ENCODE measurements at places on chromosomes 11 and 22.
A peak's percentile ranks its signal among the peaks of the same experiment; 100 is the strongest.

DNA sequence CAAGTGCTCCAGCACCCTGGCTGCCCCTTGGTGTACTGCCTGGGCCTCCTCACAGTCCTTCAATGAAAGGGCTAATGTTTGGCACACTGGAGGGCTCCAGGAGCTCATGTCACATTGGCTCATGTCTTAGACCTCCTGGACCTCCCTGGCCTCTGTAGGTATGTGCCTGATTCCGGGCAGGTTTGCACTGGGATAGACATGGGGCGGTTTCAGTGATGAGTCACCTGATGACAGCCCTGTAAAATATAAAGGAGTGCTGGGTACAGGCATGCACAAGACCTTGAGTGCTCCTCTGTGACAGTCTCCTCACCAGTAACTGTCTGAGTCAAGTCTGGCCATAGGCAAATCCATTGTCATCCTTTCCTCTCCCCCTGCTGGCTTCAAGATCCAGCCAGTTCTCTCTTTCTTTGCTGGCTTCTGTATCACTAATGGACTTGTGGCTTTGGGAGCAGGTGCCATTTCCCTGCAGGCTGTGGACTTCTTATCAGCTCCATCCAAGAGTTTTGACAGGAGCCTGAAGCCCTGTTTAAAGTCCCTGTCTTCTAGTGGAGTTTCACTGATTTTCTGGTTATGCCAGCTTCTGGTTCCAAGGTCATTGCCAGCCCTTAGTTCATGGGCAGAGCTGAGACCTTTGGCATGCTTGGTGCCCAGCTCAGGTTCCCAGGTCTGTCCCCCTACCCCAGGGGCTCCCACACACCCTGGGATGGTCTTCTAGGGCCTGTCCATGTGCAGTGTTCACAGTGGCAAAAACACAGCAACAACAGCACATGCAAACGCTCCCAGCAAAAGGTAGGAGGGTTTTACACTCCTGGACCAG is 22.7 kb upstream of the P2RY2 start:
- no peak for DNase-seq

- DNase-seq: no peak
Observed at GRCh38 chr22:37617431-37617830, 8.8 kb downstream of the GGA1 start.

- DNase-seq: no peak
Observed at GRCh38 chr11:3220101-3220500, 1.5 kb upstream of the MRGPRG start.

GRCh38 chr22:42725606-42726355 is 5.1 kb upstream of the A4GALT start:
- DNase-seq: no peak

GRCh38 chr11:102420547-102420946 is 32.0 kb downstream of the TMEM123 start:
- DNase-seq: no peak

DNA sequence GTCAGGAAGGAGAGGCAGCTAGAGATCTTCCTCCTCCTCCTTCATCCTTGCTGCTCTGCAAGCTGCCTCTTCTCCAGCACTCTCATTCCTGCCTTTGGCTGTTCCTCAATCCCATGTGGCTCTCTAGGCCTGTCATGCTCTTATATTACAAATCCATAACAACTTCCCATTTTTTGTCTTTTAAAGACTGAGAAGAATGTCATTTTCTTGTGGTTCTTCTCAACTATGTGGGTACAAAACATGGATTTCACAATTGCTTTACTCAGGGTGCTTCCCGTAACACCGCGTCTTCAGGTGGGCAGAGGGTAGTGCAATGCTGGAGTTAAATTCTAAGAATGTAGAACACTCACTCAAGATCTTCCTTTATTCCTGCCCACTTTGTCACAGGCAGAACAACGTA is 6.8 kb upstream of the CAT start:
- no peak for DNase-seq

- DNase-seq: no peak
Observed at GRCh38 chr11:46808799-46809431, 37.2 kb downstream of the CKAP5 start.

GRCh38 chr11:8252946-8253345 is 10.7 kb downstream of the LMO1 start:
- no peak for DNase-seq

- no peak for DNase-seq
Observed at GRCh38 chr11:112753706-112754105, 207.5 kb upstream of the NCAM1 start.

GRCh38 chr22:50119768-50120251 is 30.0 kb downstream of the MOV10L1 start:
- DNase-seq: no peak

- no peak for DNase-seq
Observed at GRCh38 chr11:62842171-62842741, 2.9 kb upstream of the WDR74 start.

DNA sequence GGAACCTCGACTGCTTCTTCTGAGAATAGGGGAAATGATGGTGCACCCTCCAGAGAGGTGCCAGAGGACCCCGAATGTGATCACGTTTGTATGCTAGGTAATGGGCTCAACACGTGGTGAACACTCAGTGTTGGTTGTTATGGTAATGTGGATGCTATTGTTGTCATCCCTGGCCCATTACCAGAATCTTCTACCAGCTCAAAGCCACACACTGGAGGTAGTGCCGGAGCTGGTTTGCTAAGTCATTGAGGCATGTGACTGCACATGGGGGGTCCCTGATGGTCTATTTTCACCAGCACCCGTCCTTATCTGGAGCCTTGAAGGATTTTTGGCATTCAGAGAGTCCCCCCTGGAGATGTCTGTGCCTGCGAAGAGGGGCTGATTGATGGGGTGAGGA is 119.1 kb upstream of the CD82 start:
- no peak for DNase-seq

- DNase-seq: no peak
Observed at GRCh38 chr11:95456714-95457491, 225.9 kb upstream of the SESN3 start.

- DNase-seq: no peak
Observed at GRCh38 chr22:49756676-49757075, 71.0 kb downstream of the BRD1 start.

DNA sequence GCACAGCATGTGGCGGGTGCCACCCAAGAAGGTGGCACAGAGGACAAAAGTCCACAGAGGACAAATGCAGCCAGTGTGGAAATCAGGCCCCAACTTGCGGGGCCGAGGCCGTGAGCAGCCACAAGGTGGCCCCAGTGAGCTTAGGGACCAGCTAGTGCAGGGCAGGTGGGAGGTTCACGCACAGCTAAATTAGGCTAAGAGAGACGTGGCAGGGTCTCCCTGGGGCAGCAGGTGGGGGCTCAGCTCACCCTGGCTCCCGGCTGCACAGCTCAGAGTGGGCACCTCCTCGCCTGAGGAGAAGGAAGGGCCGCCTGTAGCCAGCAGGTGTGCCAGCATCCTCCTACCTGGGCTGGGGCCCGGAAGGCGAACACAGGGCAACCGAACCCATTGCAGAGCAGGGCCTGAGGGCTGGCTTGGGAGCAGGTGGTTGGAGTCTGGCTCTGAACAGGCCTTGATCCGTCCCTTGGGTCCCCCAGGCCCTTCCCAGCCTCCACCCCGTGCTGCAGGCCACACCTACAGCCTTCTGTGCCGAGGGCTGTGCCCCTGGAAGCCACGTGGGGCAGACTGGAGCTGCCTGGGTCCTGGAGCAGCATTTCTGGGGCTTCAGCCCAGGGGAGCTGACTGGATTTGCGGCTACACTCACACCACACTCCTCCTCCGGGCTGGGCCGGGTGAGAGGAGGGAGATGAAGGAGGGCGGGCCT is 26.1 kb upstream of the CELSR1 start:
- peak; percentile 82 for DNase-seq

All from GM19239 (cell line).